Renal pelvis (tissue), 12 donors: ENCODE measurements at places on chromosomes 12 and 14. TPM values are rescaled to one million over a fixed set of nuclear protein-coding genes. Genes with fewer than 3 reads are reported as not detected.

WSCD2 gene
- 9.0 TPM for polyA plus RNA-seq

DNA sequence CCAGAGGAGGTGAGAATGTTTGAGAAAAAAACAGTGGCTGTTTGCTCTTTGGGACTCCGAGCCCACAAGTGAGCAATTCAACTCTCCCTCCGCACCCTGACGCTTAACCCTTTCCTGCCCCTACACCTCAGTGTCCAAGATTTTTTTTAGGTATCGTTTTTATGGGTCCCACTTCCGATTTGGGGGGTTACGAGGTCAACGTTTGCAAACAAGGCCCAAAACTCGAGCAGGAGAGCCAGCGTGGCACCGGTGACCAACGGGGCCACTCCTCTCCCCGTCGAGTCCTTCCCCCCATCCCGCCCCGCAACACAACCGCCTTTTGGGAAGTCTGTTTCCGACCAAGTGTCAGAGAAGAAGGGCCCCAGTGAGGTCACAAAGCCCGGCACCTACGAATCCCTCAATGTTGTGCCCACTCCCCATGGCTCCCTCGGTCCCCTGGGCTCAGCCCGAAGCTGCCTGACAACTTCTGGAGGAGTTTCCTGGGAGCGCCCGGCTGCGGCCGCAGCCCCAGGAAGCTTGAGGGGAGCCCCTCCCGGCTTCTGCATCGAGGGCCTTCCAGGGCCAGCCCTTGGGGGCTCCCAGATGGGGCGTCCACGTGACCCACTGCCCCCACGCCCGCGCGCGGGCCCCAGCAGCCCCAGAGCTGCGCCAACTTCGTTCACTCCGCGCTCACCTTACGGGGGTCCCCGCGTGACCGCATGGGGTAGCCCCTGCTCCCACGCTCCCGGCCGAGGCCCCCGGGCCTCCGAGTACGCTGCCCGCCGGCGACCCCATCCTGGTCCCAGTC lies 1.2 kb downstream of the CDK2AP1 start:
- no peak for DNase-seq

DNA sequence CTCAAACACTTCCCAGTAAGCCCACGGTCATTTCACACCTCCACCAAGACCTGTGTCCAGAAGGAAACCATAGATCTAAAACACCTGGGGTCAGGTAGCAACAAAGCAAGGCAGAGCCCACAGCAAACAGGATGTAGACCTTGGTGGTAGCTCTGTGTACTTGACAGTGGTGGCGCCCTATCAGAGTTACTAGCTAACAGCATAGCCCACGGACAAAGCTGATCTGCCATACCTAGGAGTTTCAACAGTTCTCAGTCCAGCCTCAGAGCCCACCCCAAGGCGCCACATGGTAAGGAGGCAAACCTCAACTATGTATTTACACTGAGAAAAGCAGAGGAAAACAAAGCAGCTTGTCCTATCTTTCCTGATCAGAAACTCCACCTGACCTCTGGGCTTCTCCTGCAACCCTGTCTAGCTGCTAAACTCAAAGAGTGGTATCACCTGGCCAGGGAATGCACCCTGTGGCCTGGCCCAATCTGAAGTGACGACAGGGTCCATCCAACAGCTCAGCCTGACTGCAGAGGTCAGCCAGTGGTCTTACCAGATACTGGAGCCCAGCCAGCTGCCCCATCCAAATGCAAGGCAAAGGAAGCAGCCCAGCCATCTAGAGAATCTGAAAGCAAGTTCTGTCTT lies 46.3 kb downstream of the STON2 start:
- DNase-seq: no peak

GRCh38 chr14:24911324-24912109 lies 138.4 kb downstream of the STXBP6 start:
- DNase-seq: no peak

DNA sequence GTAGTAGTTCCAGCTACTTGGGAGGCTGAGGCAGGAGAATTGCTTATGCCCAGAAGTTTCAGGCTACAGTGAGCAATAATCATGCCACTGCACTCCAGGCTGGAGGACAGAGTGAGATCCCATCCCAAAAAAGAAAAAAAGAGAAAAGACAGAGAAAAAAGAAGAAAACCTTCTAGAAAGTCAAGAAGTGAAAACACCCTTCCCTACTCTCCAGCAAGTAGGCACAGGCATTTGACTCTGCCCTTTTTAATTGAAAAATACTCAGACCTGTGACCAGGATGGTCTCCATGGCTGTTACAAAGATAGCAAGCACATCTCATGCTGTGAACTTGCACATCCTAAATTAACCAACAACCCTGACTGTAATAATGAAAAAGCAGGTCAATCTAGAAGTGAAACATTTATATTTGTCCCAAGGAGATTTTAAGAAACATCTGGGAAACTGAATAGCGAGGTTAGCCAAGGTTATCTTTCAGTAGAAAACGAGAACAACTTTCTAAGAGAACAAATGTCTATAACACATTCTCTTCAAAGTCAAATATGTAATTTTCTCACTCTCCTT lies 2.0 kb downstream of the TMTC1 start:
- DNase-seq: no peak

DNA sequence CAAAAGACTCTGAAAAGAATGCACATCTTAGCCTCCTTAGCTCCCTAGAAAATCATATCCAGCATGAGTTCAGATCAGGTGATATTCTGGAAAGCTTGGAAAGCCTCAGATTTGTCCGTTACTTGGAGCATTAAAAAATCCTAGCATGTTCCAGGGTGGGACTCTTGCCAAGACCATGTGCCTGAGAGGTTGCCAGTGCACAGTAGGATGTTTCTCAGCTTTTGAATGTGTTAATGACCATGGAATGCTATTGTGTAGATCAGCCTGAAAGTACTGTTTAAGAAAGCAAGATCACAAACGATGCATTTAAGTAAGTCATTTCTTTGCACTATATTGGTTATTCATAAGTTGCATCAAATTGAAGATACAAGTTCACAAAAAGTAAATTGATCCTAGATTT lies 230.5 kb downstream of the ETNK1 start:
- DNase-seq: no peak

GRCh38 chr12:47802312-47802711 lies 17.4 kb downstream of the HDAC7 start:
- DNase-seq: no peak
